ENCODE measurements at places on chromosomes 3 and 15.

GRCh38 chr3:56005196-56005805, 463.0 kb downstream of the ERC2 start:
- DNase-seq, result no peak

DNA sequence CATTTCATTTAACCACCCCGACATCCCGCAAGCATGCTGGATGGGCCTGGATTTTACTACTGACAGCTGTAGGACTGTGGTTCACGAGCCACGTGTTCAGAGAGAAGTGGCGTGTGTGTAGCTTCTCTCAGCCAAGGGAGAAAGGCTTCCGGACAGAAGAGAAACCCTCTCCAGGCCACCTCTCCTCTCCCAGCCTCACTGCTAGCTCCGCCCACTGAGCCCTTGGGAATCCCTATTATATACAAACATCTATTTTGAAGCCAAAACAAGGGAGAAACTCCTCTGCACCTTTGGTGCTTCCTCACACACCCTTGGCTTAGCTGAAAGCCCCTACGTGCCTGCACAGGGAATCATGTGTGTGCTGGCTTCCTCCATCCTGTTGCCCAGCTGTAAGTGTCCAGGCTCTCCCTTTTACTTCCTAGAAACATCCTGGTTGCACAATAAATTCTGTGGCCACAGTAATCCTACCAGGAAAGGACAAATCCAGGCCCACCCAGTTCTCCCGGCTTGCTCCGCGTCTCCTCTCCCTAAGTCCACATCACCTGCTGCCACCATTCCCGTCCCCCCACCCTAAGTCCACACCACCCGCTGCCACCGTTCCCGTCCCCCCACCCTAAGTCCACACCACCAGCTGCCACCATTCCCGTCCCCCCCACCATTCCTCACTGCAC, 30.5 kb downstream of the PCSK6 start:
- DNase-seq, result no peak

DNA sequence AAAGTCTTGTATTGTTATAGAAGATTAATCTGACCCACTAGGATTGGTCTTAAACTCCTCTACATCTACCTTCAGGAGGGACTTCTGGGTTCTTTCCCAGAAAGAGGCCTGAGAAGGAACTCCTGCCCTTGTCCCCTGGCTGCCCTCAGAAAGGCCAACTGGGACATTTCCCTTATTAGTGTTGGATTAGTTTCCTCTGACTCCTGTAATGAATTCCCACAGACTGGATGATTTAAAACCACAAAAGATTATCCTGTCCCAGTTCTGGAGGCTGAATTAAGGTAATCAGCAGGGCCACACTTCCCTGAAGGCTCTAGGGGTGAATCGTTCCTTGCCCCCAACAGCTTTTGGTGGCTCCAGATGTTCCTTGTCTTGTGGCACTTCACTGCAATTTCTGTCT, 102.8 kb upstream of the NMNAT3 start:
- DNase-seq, result no peak

DNA sequence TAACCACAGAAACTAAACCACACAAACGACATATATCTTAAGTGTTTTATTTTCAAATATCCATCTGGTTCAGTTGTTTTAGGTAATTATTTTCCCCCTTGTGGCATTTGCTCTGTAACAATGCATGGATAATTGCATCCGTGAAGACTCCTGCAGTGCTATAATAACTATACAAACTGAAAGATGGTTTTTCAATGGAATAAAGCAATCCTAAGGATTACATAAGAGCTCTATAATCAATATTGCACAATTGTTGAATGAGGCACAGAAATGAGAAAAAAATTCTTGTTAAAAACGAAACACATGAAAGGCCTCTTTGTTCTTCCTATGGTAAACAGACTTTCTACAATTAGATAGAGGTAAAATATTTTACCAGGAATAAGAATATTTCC, 446.0 kb upstream of the EPHA3 start:
- DNase-seq, result no peak

DNA sequence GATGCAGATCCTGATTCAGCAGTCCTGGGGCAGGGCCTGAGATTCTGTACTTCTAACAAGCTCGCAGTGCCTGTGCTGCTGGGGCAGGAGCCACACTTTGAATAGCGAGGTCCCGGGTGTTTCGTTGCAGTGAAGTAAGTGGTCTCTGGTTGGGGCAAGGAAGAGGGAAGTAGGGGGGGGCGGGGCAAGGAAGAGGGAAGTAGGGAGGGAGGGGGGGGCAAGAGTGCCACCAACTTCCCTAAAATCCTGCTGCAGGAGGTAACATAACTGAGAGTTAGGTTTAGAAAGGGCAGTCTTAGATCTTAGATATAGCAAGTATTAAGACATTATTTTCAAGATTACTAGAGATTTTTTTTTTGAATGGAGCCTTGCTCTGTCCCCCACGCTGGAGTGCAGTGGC, 35.5 kb downstream of the CRTAP start:
- no peak for DNase-seq

DNA sequence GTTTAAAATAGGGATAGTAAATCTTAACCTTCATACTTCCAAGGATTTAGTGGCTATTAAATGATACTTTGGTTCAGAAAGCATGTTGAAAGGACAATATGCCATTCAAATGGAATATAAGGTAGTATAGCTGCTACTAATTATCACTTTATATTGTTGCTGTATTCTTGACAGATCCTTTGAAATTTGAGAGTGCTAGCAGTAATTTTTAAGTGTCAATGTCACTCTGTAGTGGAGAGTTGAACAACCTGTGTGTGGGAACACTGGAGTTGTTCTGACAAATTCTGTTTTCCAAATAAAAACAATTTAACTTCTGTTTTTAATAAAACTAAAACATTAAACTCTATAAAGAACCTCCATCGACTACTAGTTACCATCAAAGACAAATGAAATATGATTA, 565.7 kb downstream of the FGF12 start:
- DNase-seq, result no peak

DNA sequence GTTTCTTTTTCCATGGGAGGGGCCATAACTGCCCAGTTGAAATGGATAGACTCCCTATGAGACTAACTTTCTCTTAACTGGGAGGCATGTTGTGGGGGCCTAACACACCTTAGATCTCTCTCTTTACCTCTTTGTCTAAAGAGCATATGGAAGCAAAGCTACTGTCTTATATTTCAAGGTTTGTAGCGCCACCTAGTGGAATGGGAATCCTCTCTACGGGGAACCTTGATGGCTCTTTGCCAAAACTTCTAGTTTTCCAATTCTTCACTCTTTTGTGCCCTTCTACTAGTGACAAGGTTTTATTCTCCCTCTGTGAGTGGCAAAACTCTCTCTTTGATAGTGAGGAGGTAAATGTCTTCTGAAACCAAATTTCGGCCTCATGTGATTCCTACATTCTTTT, 1030.4 kb upstream of the CADM2 start:
- no peak for DNase-seq

- no peak for DNase-seq
Measured at GRCh38 chr3:107767897-107768605, 245.3 kb downstream of the BBX start.

- no peak for DNase-seq
Measured at GRCh38 chr3:45985532-45986302, 9.9 kb downstream of the FYCO1 start.

- DNase-seq, result no peak
Measured at GRCh38 chr15:23761386-23761785, 74.3 kb upstream of the NDN start.

DNA sequence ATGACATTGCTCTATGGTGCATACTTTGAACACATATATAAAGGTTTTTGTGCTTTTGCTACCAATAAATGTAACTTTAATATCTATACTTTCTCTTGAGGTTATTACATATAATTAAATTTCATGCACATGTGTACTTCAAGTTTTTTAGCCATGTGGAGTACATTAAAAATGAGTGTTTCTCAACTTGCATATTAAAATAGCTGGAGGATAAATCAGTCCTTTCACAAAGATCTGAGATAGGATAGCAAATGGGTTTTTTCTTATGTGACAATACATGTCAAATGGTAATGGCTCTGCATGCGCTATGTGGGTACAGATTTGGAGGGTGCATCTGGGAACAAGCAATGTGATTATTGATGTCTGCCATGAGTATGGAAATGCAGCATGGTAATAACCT, 48.7 kb upstream of the COL6A6 start:
- DNase-seq, result no peak

- no peak for DNase-seq
Measured at GRCh38 chr3:192373586-192373985, 353.8 kb downstream of the FGF12 start.

DNA sequence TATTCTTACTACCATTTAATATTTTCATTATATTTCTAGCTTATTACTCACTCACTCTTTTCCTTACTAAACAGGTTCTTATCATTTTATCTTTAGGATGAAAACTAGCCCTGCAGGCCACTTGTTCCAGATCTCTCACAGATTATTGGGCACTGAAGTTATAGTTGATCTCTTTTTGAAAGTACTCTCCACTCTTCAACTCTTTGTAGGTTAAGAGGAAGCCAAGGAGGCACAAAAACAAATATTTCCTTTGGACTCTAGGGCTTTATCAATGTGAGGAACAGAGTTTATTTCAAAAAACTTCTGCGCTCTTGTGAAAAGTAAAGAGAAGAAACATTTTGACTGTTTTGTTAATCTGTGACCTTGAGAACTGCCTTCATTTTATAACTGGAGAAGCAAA, 96.0 kb upstream of the NPHP3 start:
- DNase-seq, result no peak

DNA sequence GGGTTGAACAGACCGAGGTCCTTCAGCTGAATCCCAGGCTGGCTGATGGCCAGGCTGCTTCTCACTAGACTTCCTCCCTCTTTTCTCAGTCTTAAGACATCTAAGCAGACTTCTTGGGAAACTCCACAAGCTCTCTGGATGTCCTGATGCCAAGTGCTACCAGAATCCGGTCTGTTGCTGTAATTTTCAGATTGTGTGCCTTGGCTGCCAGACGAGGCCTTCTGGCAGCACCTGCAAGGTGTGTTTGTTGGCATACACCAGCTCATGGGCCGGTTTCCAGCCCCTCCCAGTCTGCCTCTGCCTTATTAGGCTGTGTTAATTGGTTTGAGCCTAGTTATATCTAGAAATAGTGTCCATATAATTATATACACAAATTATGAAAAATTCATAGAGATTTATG, 120.6 kb downstream of the TNIK start:
- DNase-seq, result no peak

DNA sequence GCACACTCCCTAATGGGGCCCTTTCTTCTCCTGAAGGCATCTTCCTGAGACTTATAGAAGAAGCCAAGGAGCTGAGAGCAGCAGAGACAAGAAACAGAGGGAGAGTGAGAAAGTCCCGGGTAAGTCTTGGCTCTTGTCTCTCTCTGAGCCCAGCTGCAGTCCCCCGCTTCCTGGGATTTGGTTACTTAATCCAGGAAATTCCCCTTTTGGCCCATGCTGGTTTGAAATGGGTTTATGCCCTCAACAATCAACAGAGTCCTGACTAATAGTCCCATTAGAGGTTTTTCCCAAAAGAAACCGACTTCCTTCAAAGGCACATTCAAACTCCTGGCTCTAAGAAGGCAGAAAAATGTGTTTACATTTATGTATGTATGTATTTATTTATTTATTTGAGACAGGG, 22.0 kb downstream of the TMEM158 start:
- no peak for DNase-seq

DNA sequence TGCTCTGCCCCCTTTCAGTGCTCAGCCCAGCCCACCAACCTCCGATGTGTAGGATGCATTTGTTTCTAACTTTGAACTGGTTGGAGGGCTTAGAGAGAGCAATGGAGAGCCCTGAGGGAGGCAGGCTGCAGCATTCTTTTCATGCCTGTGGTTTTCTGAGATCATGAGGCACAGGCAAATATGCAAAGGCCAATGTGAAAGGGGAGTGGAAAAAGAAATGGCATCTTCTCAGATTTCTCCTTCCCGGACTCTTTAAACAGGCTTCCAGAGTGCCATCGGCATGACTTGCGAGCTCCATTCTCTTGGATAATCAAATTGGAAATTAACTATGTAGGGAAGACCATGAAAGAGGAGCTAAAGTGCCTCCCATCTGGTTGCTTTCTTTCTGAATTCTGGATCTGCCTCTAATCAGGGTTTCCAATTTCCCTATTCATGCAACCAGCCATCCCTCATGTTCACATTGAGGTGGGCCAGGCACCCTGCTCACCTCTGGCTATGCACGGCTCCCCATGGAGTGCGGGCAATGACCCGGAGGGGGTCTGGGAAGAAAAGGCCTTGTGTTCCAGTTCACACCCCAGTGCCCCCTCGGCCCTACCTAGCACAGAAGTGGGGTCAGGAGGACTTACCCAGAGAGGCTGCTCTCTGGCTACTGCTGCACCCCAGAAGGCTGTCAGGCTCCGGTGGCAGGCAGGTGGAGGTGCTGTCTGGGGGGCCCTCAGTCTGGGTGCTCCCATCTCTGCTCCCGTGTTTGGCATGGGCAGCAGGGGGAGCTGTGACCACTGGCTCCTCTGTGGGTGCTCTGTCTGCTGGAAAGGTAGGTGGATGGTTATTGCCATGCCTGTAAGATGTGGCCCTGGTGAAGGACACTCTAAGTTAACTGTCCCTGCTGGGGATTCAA, 16.1 kb downstream of the AMOTL2 start:
- DNase-seq, result peak; percentile 64

- no peak for DNase-seq
Measured at GRCh38 chr3:126616931-126617330, 38.0 kb downstream of the TXNRD3 start.

- DNase-seq, result no peak
Measured at GRCh38 chr3:149486726-149487125, 12.2 kb downstream of the TM4SF4 start.

DNA sequence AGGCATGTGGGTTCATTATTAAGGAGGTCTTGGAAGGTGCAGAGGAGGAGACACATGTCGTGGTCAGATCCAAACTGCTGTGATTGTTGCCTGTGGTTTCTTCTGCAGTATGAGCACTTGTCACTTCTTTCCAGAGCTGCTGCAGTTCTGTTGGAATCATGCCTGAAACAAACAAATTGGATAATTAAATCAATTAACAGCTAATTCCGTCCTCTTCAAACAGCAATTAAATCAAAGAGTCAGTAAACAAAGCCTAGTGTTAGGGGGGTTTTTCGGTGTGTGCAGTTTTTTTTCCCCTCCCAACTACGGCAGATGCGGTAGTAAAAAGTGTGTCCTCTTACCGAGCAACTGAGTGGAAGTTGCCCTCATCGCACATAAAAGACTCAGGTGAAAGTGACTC, 542.2 kb downstream of the FOXP1 start:
- DNase-seq, result no peak

DNA sequence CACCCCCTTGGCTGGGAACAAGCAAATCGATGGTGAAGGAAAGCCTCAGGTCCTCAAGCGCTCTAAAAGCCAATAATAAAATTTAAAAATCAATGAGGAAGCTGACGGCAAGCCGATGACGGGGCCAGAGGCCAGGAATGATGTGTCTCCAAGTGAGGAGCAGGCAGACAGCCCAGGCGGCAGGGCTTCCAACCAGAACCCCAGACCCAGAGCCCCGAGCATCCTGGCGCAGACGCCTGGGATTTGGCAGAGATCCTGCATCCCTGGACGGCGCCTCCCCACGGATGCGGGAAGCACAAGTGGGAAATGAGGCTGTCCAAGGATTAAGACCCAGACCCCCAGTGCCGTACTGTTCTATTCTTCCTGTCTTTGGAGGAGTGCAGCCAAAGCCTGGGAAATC, 123.0 kb upstream of the PROK2 start:
- DNase-seq, result no peak
